ENCODE measurements at places on chromosomes 16 and 17.

GRCh38 chr17:1940810-1941185, 84.3 kb downstream of the RTN4RL1 start:
- DNase-seq: no peak

DNA sequence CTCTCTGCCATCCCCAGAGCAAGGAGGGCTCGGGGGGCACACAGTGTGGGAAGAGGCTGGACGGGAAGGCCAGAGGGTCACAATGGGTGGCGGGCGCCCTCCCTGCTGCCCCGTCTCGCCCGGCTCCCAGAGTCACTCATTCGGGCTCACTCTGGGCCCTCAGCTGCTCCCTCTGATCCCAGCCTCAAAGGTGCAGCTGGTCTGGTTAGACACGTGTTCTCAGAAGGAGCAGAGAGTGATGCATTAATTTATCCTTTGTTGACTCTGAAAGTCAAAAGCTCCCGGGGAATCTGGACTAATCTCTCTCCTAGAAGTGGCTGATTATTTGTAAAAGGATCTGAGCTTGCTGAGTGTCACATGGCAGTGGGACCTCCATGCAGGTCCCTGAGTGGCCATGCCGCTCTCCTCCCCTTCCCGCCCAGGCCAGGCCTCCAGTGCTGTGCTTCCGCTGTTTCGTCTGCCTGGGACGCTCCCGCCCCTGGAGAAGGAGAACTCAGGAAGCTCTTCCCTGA, 87.5 kb downstream of the SEC14L1 start:
- no peak for DNase-seq

GRCh38 chr16:11585460-11586377, 1.0 kb downstream of the LITAF start:
- no peak for DNase-seq

- no peak for DNase-seq
These were observed 5.1 kb downstream of the C1QTNF8 start for GRCh38 chr16:1090620-1091587.

DNA sequence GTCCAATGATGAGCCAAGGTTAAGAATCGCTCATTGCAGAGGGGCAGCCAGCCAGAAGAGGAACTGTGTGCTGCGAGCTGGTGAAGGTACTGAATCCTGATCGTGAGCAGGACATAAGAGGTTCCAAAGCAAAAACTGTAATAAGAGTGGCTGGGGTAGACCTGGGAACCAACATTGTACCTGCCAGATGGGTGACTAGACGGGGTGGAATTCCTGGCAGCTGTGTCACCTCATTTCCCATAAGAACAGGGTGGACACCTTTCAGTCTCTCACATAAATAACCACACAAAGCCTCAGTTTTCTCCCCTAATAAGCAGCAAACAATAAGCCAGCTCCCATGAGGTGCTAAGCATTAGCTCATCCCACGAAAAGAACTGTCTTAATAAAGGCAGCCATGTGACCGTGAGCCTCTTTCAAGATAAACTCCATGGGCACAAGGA, 290.3 kb downstream of the SOX9 start:
- no peak for DNase-seq

DNA sequence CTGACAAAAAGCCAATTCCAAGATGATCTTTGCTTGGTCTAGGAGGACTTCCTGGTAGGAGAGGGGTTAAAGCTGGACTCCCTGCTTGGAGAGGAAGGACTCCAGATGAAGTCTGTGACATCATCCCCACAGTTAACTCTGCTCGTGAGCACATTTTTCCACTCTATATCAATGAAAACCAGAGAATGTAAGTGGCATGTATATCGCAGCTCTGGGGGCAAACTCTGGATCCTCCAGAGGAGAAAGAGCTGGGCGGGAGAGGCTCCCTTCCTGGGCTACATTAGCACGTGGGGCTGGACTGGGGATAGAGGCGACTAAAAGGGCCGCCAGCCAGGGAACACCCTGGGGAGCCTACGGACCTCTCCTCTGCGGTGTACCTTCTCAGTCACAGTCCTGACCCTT, 34.1 kb downstream of the HIC1 start:
- DNase-seq: no peak

DNA sequence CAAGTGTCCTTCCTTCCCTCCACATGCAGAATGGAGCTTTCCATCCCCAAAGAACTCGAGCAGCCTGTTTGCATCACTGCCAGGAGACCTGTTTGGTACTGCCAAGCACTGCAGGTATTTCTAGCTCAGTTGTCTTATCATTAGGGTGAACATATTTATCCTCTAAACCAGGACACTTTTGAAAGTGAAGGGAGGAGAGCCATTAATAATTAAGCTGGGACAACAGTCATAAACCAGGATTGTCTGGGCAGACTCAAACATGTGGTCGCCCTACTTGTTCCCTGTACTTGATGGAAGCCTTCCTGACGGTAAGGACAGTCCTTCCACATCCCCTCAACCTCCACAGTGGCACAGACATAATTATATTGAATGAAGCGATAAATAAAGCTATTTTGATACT, 67.4 kb downstream of the PRKCA start:
- DNase-seq: no peak

All from RWPE2 (cell line).